ENCODE measurements at places on chromosomes 5 and 9.
A peak's percentile ranks its signal among the peaks of the same experiment; 100 is the strongest.

DNA sequence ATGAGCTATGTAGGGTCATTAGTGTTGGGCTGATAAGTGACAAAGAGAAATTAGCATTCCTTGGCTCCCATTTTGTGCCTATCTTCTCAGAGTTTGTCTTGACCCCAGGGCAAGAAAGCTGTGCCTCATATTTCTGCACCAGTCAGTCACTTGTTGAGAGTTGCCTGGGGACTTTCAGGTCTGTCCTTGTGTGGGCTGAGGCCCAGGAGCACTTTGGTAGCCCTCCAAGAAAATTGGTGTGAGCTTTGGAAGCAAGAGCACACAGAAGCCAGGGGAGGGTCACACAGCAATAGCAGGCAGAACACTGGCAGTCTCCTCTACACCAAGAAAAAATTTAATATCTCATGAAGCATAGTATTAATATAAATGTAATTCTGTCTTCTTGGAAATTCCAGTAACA lies 239.9 kb downstream of the NPR3 start:
- no peak for DNase-seq

- no peak for DNase-seq
Measured at GRCh38 chr9:76561900-76562299, 102.9 kb downstream of the GCNT1 start.

DNA sequence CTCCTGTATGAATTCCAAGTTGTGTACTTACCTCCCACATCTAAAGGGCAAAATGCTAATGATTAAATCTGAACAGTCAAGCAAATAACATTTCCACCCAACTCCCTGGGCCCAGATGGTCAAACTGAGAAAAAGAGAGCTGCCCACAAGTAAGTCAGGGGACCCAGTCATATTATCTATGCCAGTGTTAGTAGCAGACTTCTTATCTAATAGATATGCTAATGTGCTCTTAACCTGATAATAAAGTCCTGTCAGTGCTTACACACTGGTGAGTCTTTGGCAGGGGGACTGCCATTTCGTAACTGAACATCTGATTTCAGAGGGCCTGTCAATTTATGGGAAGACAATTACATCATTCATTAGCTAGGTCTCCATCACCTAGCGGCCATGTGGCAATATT lies 292.3 kb upstream of the WWC1 start:
- DNase-seq, result no peak

GRCh38 chr9:137788561-137789294 lies 88.9 kb upstream of the CACNA1B start:
- DNase-seq, result no peak

GRCh38 chr9:14692470-14693250 lies 572 bp downstream of the ZDHHC21 start:
- no peak for DNase-seq

- DNase-seq, result no peak
Measured at GRCh38 chr9:86580688-86581087, 226.5 kb upstream of the TUT7 start.

DNA sequence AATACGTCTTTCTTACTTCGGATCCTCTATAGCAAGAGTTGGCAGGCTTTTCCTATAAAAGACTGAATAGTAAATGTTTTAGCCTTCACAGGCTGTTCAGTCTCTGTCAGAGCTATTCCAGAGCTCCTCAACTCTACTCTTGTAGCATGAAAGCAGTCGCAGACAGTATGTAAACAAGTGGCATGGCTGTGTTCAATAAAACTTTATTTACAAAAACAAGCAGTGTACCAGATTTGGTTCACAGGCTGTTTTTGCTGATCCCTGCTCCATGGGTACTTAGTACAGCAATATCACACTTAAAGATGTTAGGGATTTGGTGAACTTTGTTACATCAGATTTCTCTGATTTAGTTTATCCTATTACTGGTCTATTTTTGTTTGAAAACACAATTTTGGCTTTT lies 235.2 kb downstream of the MLLT3 start:
- no peak for DNase-seq

DNA sequence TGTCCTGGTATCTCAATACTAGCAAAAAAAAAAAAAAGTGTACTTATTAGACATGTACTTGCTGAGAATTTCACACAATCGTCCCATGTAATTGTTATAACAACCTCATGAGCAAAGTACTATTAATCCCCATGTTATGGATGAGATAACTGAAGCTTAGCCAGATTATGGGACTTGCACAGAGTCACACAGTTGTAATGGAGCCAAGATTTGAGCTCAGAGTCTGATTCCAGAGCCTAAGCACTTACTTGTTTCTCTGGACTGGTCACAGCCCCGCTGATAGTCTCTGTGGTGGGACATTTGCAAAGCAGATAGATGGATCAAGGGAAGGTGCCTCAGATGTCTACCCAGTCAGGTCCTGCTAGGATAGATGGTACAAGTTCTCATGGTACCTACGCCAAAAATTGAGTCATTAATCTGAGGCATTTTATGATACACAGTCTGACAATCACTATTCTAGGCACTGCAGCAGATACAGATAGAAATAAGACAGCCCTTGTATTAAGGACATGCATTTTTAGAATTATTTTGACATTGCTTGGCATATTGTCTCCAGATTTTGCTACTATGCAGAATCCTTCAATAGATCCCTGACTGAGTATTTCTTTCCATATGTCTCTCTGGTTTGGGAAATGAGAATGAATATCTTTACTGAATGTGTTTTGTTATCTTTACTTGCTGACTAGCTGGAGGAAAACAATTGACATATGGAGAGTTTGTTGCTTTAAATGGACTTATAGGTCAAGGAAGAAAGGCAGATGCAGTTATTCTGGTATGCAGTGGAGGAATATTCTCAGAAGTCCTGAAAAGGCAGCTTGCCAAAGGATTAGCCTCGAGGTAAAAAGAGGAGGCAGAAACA lies 149.5 kb downstream of the ADAMTSL1 start:
- no peak for DNase-seq

DNA sequence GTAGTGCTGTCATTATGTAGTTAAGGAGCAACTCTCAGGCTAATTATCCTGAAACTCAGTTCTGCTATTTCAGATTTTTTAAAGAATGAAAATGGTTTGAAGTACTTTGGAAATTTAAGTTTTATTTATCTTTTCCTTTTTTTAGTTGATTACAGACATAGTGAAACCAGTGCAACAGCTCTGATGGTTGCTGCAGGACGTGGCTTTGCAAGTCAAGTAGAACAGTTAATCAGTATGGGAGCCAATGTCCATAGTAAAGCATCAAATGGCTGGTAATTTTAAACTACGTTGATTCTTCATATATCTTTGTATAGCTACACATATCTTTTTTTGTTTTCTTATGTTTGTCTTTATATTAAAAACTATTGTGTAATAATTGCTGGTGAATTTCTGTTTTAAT lies 34.9 kb downstream of the YTHDC2 start:
- no peak for DNase-seq

DNA sequence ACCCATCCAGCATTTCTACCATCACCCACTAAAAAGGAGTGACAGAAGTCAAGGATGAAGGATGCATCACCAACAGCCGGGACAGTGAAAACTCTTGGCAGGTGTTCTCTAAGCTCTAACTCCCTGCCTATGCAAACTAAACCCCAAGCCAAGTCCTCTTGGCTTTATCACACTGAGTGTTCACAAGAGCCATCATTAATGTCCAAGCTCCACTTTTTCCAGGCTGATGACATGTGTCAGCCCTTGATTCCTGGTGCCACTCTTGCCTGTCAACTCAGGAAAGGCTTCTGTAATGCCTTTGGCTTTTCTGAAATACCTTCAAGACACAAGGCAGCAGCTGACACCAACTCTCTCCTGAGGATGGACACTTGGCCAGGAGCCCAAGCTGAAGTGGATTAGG lies 86.9 kb downstream of the NR6A1 start:
- DNase-seq, result no peak

DNA sequence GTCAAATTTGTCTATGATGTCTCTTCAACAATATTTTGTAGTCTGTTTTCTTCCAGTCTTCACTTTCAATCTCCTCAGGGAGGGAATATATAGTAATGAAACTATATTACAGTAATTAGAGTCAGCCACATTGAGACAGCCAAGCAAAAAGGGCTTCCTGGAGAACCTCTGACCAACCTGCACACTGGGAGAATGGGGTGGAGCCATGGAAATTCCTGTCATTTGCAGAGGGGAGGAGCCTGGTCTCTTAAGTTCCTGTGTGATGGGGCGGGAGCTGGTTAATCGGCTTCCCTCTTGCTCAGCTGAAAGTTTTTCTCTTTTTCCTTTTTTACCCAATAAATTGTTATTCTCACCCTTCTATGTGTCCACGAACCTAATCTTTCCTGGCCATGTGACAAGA lies 1220.0 kb downstream of the PTPRD start:
- no peak for DNase-seq

DNA sequence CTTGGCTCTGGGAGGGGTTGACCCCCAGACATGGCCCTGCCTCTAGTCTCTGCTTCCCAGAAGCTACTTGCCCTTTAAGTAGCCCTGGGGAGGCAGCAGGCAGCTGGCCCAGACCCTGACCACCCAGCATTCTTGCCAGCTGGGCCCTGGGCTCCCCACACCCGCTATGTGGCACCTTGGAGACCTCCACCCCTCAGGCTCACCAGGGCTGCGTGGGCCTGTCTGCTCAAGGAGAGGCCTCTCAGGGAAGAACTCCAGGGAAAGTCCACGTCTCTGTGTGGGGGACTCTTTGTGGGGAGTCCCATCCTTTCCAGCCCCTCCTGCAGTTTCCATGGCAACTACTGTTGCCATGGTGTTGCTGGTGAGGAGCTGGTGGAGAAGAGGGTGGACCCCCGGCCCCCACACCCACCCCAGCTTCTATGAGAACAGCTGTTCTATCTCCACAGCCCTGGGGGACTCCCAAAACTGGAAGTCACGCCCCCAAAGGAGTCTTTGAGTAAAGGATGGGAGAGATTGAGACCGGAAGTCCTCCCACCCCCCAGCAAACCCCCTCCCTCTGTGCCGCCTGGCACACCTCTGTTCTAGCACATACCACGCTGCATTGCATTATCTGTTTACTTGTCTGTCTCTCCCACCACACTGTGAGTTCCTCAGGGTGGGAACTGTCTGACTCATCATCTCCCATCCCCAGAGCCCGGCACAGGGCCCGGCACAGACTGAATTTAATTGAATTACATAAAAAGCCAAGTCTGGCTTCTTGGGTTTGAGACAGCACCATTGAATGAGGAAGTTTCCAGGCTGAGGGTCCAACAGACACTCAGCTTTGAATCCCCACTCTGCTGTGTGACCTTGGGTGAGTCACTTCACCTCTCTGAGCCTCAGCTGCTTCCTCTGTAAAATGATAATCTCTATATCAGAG lies 12.6 kb downstream of the DNM1 start:
- no peak for DNase-seq

GRCh38 chr9:137423514-137424291 lies 510 bp downstream of the NOXA1 start:
- no peak for DNase-seq

DNA sequence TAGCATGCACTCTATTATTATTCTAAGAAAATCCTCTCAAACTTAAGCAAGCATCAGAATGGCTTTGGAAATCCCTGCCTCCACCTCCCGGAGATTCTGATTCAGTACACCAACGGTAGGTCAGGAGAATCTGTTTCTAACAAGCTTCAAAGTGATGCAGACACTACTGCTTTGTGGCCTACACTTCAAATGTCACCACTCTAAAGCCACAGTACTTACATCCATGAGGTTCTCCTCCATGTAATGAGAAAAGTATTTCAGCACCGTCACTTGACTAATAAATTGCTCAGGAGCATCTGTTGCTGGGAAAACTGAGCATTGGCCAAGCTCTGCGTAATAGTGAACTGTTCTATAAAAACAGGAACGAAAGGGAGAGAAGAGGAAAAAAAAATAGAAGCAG lies 4.8 kb downstream of the PLK2 start:
- no peak for DNase-seq

DNA sequence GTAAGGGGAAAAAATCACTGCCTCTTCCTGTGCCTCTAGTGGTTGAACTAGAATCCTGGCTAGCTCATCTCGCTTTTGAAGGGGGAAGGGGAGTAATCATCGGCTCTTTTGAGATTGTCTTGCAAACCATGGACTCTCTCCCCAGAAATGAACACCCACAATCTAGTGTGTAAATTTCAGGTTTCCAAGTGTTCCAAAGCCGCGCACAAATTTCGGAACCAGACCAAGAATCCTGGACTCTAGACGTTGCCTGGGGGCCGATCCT lies 4.9 kb upstream of the FOXE1 start:
- DNase-seq, result no peak

GRCh38 chr5:167528651-167529050 lies 762.8 kb upstream of the WWC1 start:
- no peak for DNase-seq

GRCh38 chr5:21173526-21173925 lies 1185.5 kb upstream of the CDH18 start:
- DNase-seq, result no peak

- DNase-seq, result no peak
Measured at GRCh38 chr9:100033877-100034551, 64.8 kb downstream of the ERP44 start.

DNA sequence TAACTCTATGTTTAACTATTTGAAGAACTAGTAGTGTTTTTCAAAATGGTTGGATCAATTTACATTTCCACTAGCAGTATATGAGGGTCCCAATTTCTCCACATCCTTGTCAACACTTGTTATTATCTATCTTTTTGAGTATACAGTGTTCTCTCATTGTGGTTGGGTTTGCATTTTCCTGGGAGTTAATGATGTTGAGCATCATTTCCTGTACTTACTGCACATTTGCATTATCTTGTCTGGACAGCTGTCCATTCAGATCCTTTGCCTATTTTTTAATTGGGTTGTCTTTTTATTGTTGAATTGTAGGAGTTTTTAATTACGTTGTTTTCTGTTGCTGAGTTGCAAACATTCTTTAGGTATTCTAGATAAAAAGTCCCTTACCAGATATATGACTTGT lies 103.4 kb upstream of the LRRTM2 start:
- no peak for DNase-seq

DNA sequence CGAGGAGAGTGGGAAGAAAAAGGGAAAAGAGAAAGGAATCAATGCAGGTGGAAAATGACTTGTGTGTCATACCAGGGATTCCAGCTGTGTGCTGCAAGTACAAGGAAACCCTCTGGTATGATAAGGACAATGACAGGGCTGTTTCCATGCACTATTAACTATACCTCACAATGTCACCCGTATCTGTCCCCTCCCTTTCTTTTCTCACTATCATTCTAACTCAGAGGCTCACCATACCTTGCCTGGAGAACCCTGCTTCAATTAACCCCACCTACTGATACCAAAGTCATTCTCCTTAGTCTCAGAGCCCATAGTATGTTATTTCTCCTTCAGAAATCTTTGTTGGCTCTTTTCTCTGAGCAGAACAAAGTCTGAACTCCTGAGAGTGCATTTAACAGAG lies 236.2 kb upstream of the NREP start:
- DNase-seq, result no peak

- DNase-seq, result peak; percentile 14
Measured at GRCh38 chr5:14665101-14665822, 744 bp downstream of the OTULIN start.
